HEK293T (cell line): ENCODE measurements at places on chromosomes 1 and 21.

GRCh38 chr1:177600936-177601335 lies 368.9 kb downstream of the SEC16B start:
- no peak for DNase-seq

- no peak for DNase-seq
Observed at GRCh38 chr1:184743062-184743756, 11.4 kb downstream of the EDEM3 start.

- DNase-seq, result no peak
Observed at GRCh38 chr1:7232441-7233236, 447.4 kb downstream of the CAMTA1 start.

DNA sequence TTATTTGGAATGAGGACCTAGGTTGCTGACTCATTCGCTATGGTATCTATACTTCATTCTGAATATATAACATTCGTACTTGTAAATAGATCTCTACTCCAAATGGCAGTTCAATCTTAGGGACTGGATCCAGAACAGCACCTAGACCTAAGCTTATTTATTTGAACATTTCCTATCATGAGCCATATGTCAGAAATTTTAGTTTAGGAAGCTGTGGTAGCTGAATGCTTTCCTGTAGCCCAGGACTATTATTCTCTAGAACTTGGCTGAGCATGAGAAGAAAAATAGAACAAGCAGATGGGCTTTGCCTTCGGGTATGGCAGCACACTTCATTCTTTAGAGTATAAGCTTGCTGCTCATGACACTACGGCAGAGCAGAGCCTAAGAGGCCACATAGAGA lies 1114.4 kb upstream of the B3GALT2 start:
- DNase-seq, result no peak

GRCh38 chr1:246373828-246374569 lies 133.1 kb downstream of the SMYD3 start:
- DNase-seq, result no peak

DNA sequence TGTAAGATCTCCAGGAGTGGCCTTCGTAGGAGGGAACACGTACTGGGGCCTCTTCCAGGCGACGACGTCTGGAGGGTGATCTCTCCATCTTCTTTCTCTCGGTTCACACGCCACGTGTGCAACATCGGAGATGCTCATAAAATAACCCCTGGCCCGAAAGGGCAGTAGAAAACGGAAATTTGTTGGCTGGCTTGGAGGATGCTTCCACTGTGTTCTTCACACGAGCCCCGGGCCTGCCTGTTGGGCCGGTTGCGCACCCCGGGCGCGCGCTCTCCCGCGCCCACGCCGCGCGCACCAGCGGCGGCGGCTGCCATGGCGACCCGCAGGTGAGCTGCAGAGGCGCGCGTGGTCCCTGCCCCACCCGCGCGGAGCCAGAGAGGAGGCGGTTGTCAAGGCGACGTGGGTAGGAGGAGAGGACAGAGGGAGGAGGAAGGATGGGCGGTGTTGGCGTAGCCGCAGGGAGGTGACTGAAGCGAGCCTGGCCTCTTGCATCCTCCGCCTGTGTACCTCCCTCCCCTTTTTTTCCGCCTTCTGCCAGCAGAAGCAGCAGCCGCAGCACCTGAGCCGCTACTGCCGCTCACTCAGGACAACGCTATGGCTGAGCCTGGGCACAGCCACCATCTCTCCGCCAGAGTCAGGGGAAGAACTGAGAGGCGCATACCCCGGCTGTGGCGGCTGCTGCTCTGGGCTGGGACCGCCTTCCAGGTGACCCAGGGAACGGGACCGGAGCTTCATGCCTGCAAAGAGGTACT lies at the start of gene ELAPOR1:
TSS of gene ELAPOR1 (plus strand) at position 526 of the 752 bp plus-strand sequence. CDS start at position 595, 69 bp downstream.
- no peak for DNase-seq

GRCh38 chr1:232528472-232529089 lies 101.4 kb downstream of the SIPA1L2 start:
- no peak for DNase-seq

GRCh38 chr1:244758708-244759107 lies 76.8 kb upstream of the COX20 start:
- DNase-seq, result peak; percentile 39

DNA sequence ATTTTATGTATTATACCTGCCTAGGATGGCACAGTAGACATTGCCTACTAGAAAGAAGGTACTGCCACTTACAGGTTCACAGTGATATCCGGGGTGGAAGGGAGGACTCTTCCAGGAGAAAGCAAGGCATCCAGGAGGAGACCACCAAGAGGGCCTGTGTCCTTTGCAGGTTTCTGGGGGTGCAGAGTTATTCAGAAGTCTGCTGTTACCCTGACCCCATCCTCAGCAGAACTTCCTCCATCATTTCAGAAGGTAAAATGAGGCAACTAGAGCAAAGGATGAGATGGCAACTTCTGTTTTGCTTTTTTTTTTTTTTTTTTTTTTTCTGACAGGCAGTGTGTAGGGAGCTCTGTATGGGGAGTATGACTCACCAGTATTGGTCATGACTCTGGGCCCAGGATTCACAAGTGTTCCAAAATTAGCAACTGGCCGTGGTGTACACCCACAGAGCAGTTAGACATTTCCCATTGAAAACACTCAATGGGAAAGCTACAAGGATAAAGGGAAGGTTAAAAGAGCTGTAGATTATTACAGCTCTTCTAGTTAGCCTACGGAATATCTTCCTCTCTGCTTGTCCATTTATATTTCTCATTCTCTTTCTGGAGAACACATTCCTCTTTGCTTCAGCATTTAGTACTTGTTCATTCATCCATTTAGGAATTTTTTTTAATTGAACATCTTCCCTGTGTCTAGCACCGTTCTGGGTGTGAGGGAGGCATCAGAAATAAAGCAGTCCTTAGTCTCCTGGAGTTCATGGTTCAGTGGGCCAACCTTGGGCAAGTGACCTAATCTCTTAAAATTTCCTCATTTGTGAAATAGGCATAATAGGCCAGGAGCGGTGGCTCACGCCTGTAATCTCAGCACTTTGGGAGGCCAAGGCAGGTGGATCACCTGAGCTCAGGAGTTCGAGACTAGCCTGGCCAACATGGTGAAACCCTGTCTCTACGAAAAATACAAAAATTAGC lies 50.5 kb upstream of the PPP2R5A start:
- DNase-seq, result peak; percentile 28

GRCh38 chr1:33143176-33143575 lies 38.7 kb downstream of the TRIM62 start:
- DNase-seq, result no peak

DNA sequence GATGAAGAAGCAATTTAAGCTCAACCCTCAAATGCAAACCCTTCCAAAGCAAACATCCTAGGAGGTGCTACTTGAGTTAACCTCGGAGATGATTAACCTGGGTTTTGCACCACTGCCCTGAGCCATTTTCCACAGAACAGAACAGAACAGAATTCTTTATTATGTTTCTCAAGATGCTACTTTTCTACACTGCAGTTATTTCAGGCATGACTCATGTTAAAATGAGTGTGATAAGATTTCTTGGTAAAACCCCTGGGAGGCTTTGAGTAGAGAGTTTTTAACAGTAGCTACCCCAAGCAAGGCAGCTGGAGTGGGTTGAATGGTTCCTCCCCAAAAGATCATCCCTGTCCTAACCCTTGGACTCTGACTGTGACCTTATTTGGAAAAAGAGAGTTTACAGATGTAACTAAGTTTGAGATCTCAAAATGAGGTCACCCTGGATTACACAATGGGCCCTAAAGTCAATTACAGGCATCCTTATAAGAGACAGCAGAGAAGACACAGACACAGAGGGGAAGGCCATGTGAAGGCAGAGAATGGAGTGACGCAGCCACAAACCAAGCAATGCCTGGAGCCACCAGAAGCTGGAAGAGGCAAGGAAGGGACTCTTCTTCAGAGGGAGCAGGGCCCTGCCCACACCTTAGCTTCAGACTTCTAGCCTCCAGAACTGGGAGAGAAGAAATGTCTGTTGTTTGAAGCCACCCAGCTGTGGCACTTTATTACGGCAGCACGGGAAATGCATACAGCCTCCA lies 153.4 kb downstream of the ETS2 start:
- DNase-seq, result no peak

GRCh38 chr1:25871086-25871703 lies 4.3 kb downstream of the PAQR7 start:
- no peak for DNase-seq

- no peak for DNase-seq
Observed at GRCh38 chr1:206012086-206012859, 9.1 kb upstream of the RAB7B start.

DNA sequence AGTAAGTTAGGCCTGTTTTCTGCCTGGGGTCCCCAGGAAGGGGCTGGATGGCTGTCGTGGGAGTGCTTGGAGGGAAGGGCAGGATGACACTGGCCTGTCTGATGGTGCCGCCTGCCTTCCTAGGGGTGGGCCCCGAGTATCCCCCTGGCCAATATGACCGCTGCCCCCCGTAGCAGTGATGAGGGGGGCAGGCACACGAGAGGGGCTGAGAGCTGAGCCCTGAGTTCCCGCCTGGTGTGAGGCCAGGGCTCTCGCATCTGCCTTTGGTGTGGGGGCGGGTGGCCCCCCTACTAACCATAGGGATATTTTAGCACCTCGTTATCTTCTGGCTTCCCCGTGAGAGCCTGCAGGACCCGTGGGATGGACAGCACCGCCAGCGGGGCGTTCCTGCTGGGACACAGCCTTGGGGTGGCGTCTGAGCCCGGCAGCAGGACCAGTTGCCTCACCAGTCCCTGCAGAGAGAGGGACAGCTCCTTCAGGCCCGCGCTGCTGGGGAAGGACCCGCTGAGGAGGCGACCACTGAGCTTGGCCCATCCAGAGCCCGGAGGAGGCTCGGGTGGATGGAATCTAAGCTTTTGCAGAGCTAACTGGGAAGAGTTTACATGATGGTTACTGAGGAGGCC lies 10.4 kb downstream of the KRTAP10-1 start:
- DNase-seq, result no peak

GRCh38 chr1:53627666-53628065 lies 111.3 kb downstream of the GLIS1 start:
- no peak for DNase-seq

DNA sequence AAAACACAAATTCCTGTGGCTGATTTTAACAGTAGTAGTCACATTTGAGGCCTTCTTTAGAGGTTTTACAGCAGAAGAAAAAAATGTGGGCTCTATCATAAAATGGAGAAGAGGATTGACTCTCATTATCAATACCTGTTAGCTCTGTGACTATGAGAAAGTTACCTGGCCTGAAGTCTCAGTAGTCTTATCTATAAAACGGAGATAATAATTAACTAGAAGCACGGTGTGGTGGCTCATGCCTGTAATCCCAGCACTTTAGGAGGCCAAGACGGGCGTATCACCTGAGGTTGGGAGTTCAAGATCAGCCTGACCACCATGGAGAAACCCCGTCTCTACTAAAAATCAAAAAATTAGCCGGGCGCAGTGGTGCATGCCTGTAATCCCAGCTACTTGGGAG lies 90.4 kb upstream of the PLPPR4 start:
- no peak for DNase-seq

DNA sequence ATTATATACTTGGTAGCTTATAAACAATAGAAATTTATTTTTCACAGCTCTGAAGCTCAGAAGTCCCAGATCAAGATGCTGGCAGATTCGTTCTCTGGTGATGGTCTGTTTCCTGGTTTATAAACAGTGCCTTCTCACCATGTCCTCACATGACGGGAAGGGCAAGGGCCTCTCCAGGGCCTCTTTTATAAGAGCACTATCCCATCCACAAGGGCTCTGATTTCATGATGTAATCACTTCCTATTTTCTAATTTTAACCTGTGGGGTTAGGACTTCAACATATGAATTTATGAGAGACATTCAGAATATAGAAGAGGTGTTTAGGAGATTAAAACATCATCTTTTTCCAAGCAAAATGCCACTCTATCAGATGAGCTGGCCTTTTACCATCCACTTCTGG lies 32.1 kb upstream of the PLPPR4 start:
- no peak for DNase-seq
